ENCODE measurements at places on chromosomes 2 and 18.

DNA sequence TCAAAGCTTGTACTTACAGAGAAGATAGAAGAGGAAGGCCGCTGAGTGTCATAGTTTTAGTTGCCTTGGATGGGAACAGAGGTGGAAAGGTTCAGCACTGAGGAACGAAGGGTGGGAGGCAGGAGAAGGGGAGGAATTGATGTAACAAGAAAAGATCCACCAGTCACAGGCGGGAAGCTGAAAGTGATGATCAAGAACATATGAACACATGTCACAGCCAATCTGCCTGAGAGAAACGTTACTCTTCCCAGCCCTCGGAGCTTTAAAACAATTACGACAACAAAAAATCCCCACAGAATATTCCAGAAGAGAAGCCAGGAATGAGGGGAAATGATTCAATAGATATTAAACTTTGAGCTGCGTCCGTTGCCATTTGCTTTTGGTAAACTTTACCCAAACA is 87.1 kb downstream of the TSHZ1 start:
- DNase-seq = peak; percentile 31

DNA sequence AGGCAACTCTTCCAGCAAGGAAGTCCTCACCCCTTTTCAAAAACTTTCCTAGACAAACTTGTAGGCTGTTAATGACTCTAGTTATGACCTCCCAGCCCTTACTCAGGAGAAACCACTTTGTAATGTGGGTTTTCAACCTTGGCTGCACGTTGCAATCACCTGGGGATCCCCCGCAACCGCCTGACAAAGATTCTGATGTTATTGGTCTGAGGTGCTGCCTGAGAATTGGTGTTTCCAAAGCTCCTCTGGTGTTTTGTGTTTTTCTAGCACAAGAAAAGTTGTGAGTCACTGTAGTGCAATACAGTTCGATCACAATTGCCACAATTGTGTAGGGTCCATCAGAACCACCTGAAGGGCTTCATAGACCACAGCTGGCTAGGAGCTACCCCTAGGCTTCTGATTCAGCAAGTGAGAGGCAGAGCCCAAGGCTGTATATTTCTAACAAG is 121.6 kb downstream of the SP100 start:
- DNase-seq = no peak

- no peak for DNase-seq
Observed at GRCh38 chr2:162316590-162316989, 1.9 kb downstream of the IFIH1 start.

DNA sequence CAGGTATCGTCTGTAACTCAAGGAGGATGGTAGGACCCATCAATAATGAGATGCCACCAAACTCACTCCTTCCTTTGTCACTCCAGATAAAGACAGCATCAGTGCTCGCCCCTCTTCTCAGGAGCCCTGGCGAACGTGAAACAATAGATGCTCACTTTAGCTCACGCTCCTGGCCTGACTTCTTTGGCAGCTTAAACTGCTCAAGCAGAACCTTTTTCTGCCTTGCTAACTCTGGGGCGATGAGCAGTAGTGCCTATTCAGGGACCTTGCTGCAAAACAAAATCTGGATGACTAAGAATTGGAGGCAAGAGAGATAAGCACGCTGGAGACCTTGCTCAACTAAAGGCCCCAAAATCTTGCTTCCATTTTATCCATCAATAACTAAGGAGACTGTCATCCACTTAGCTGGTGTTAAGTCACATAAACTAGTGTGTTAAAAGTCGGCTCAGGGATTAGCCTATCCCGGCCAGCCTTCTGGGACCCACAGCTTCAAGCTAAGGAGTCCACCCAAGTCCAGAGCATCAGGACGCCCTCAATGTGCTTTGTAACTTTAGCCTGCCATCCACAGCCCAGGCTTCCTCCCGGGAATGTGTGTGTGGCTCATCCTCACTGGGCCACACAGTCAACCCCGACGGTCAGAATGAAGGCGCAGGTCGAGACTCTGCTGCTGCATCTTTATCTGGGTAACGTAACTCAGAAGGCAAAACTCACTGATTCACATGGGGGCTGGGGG is 38.9 kb downstream of the ZNF516 start:
- no peak for DNase-seq

- DNase-seq = no peak
Observed at GRCh38 chr2:124975648-124976047, 950.6 kb downstream of the CNTNAP5 start.

GRCh38 chr18:69531973-69532372 is 131.3 kb downstream of the DOK6 start:
- no peak for DNase-seq

DNA sequence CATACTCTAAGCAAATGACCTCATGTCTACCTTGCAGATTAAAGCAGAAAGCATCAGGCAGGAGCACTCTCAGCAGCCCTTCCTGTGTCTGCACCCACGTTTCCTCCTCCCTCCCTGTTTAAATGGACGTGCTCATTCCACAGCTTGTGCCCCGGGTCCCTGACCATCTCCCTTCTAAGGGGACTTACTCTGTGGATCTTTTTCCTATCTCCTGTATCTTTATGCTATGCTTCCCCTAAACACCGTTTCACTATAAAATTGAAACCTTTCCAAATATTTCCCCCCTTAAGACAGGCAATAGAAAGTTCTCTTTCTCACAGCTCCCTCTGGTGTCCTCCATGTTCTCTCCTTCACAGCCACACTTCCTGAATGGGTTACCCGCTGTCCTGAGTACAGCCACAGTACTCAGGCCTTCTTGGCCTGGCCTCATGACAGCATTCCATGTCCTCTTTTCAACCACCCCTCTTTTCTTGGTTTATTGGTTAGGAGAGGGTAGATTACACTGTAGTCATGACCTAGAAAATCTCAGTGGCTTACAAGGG is 41.1 kb downstream of the TMEM185B start:
- DNase-seq = no peak

DNA sequence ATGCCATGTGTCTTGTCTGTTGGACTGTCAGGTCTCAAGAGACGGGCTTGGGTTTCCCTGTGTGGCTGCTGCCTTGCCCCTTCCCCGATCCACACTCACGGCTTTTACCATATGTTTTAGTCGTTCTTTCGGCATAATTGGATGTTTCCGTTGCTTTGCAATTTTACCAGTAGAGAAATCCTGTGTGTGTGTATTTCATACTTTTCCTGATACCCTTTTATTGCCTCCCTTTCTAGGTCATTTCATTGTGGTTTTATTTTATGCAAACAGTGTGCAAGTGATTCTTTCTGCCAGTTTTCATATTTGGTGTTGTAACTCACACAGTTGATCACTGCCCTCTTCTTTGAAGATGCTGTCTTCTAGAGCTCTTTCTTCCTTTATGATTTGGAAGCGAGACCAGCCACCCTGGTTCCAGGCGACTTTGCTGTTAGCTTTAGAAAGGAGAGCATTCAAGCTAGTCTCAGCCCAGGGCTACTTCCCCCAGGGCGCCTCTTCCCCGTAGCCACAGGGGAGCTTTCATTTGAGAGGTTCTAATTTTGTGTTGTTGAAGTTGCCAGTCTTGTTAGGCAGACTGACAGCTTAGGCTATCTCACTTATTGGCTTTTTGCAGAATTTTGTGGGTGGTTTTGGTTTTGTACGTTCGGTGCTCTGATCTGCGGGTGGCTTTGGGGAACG is 17.0 kb downstream of the SH3BP4 start:
- no peak for DNase-seq

DNA sequence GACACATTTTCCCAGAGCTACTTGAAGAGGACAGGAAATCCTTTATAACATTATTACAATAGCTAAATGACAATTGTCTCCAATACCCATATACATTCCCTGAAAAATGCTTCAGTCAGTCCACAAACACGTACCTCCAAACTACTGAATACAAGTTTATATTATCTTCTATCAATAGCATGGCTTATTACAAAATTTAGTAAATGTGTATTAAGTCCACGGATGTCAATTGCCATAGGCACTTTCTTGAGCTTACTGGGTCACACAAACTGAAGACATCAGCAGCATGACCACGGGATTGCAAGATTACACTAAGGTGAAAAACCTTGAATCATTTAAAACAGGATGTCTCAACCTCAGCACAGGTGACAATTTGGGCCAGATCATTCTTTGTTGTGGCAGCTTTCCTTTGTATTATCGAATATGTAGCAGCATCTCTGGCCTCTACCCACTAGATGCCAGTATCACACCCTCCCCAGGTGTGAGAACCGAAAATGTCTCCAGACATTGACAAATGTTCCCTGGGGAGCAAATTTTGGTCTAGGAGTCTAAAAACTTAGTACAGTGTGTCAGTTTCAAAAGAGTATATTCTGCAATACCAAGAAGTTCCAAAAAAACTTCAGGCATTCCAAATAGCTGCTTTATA is 1.4 kb downstream of the MBD2 start:
- no peak for DNase-seq

DNA sequence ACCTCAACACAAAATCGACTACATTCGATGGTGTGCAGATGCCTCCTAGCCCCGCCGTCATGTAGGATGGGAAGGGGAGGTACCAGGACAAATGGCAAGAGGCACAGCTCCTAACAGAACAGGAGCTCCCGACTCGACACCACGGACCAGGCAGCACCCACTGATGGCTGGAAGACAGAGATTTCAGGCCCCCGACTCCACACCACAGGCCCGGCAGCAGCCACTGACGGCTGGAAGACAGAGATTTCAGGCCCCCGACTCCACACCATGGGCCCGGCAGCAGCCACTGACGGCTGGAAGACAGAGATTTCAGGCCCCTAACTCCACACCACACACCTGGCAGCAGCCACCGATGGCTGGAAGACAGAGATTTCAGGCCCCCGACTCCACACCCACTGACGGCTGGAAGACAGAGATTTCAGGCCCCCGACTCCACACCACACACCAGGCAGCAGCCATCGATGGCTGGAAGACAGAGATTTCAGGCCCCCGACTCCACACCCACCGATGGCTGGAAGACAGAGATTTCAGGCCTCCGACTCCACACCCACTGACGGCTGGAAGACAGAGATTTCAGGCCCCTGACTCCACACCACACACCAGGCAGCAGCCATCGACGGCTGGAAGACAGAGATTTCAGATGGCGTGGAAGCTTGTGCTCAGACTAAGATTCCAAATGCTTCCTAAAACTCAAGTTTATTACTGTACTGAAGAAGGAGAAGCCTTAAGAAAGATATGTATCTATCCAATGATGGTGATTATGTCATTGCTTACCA is 135.5 kb downstream of the EIPR1 start:
- DNase-seq = no peak

GRCh38 chr2:201466050-201466675 is 14.6 kb downstream of the STRADB start:
- DNase-seq = peak; percentile 46

GRCh38 chr2:169462896-169463695 is 16.2 kb upstream of the BBS5 start:
- DNase-seq = peak; percentile 69

DNA sequence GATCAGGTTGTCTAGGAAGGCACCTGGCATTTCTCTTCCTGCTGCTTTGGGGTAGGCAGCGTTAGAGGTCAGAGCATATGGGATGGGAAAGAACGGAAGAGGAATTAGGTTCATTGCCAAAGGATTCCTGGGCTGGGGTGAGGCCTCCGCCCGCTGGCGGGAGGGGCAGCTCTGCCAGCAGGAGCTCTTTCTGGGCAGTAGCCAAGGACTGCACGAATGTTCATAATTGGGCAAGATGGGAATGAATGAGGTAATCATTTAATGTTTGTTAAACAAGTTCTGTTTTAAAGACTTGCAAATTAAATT is 253.9 kb downstream of the AGAP1 start:
- DNase-seq = no peak

GRCh38 chr2:54143780-54144179 is 28.4 kb downstream of the ACYP2 start:
- no peak for DNase-seq

DNA sequence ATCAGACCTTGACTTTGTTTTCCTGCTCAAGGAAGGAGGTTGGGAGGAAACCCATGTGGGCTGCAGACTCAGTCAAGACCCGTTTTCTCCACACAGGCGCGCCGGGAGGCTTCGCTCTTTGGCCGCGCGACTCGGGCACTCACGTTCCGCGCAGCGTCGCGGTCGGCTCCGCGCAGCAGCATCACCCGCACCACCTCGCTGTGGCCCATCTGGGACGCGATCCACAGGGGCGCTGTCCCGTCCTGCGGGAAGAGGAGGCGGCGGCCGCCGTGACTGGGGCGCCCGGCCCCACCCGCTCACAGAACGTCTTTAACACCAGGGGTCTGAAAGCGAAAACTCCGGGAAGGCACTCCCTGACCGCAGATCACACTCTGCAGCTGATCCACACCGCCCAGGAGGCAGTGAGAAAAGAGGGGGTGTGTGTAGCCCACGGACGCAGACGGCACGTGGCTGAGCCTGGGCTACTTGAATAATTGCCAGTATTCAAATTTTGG is 33.1 kb upstream of the NPC1 start:
- DNase-seq = no peak

GRCh38 chr2:121771976-121772742 is 16.7 kb downstream of the TSN start:
- peak; percentile 22 for DNase-seq

DNA sequence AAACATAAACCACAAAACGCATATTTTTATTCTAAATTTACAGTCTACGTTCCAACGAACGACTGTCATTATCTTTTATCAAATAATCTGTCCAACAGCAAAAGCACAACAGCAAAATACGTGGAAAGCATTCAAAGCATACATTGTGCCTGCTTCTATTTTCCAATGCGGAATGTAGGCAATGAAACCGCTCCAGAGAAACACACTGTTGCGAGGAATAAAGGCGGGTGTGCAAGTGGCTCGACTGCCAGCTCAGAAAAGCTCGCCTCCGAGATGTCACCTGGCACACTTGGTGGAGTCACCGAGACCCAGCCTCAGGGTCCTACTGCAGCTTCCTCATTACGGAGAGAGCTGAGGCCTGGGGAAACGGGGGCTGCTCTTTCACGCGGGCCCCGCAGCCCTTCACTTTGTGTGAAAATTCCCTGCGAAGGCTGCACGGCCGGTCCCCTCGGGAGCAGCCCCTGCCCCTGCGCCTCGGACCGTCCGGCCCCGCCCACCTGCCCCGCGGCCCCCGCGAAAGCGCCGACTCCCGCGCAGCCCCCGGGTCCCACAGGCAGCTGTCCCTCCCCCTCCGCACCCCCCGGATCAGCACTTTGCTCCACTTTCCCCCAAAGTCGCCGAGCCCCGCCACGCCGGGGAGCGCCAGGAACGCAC is 752 bp downstream of the MGAT4A start:
- no peak for DNase-seq

DNA sequence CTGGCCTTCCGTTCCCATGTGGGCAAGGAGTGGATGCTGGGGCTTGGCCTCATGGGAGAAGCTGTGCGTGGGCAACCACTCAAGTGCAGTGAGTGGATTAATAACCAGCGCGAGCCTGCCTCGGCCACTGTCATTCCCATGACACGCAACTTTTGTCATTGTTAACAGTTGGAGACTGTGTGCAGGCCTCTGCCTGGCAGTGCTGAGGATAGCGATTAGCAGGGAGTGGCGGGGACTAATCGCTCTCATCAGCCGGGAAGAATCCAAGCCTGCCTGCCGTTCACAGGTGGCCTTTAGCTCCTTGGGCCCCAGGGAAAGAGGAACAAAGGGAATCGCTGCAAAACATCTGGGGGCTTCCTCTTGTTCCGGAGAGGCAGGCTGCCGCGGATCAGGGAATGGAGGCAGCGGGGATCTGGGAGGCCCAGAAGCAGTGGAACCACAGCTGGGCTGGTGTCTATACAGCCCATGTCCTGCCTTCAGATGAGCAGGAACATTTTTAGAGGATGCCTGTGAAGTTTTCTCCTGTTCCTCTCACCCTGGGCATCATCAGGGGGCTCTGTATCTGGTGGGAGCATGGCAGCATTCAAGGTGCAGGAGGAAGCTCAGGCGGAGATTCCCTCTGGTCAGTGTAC is 53.8 kb downstream of the CTIF start:
- no peak for DNase-seq

- no peak for DNase-seq
Observed at GRCh38 chr2:195639959-195640358, 17.1 kb upstream of the SLC39A10 start.

- DNase-seq = no peak
Observed at GRCh38 chr2:196233805-196234475, 62.6 kb upstream of the STK17B start.
